ENCODE measurements at places on chromosomes 1 and 21. TPM values are rescaled to one million over a fixed set of nuclear protein-coding genes. Genes with fewer than 3 reads are reported as not detected.

GRCh38 chr1:5755552-5756125 is 236.6 kb downstream of the NPHP4 start:
- no peaks in the 10 kb centered on the region for H3K36me3 ChIP-seq
- no peaks in the 10 kb centered on the region for H3K27me3 ChIP-seq
- H3K4me1 ChIP-seq: no peaks in the 10 kb centered on the region
- H3K4me3 ChIP-seq: no peak overlapping the region
- no peak overlapping the region for H3K27ac ChIP-seq
- DNase-seq: no peak

- peaks cover 2% of the 10 kb centered on the region for H3K4me1 ChIP-seq
- H3K4me3 ChIP-seq: no peak overlapping the region
- H3K27ac ChIP-seq: no peak overlapping the region
- H3K36me3 ChIP-seq: no peaks in the 10 kb centered on the region
- H3K27me3 ChIP-seq: peaks cover 2% of the 10 kb centered on the region
Observed at GRCh38 chr1:203171341-203172183, 4.1 kb downstream of the MYBPH start.

ADGRL4 gene
- 12.3 TPM for polyA plus RNA-seq

DMBX1 gene
- polyA plus RNA-seq: 0.21 TPM

DNA sequence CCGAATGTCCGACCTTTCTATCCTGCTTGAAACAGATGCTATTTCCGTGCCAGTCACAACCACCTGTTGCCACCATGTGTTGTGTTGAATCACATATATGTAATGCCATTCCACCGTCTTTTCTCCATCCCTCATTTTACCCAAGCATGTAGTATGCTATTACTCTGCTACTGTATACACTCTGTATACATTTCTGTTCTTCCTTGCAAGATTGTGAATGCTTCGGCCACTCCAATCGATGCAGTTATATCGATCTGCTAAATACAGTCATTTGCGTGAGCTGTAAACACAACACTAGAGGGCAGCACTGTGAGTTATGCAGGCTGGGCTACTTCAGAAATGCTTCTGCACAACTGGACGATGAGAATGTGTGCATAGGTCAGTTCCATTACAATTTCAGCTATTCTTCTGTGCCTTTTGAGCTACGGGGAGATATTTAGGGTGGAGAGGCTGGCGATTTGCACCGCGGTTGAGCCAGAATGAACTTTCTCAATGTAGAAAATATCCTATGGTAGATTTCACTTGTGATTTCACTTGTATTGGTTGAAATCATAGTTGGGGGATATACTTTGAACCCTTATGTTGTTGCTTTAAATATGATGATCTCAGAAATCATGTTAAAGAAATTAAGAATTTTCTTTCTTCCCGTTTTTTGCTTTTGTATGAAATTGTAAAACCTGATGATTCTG is 289.8 kb downstream of the NTNG1 start:
- H3K27ac ChIP-seq: no peak overlapping the region
- H3K27me3 ChIP-seq: no peaks in the 10 kb centered on the region
- DNase-seq: peak; percentile 56
- H3K4me3 ChIP-seq: no peak overlapping the region
- no peaks in the 10 kb centered on the region for H3K36me3 ChIP-seq

GRCh38 chr1:154943649-154944400 is 7.3 kb upstream of the PMVK start:
- peaks cover 57% of the 10 kb centered on the region for H3K36me3 ChIP-seq
- peak overlapping the region; percentile 22 for H3K27ac ChIP-seq
- no peaks in the 10 kb centered on the region for H3K27me3 ChIP-seq
- DNase-seq: no peak
- H3K4me1 ChIP-seq: peaks cover 56% of the 10 kb centered on the region
- H3K4me3 ChIP-seq: no peak overlapping the region

NRAS gene
- polyA plus RNA-seq: 33.3 TPM

- peaks cover 27% of the 10 kb centered on the region for H3K36me3 ChIP-seq
- DNase-seq: no peak
- no peaks in the 10 kb centered on the region for H3K27me3 ChIP-seq
- H3K4me1 ChIP-seq: peaks cover 27% of the 10 kb centered on the region
- H3K4me3 ChIP-seq: no peak overlapping the region
- peak overlapping the region; percentile 49 for H3K27ac ChIP-seq
Observed at GRCh38 chr1:40057310-40058030, 16.9 kb downstream of the CAP1 start.

- no peaks in the 10 kb centered on the region for H3K4me1 ChIP-seq
- no peak overlapping the region for H3K4me3 ChIP-seq
- H3K27ac ChIP-seq: no peak overlapping the region
- H3K27me3 ChIP-seq: no peaks in the 10 kb centered on the region
- DNase-seq: no peak
- H3K36me3 ChIP-seq: no peaks in the 10 kb centered on the region
Observed at GRCh38 chr1:55827350-55827749, 612.2 kb upstream of the USP24 start.

CDC42BPA gene
- 3.7 TPM for polyA plus RNA-seq

SPATA1 gene
- 3.7 TPM for polyA plus RNA-seq

DNA sequence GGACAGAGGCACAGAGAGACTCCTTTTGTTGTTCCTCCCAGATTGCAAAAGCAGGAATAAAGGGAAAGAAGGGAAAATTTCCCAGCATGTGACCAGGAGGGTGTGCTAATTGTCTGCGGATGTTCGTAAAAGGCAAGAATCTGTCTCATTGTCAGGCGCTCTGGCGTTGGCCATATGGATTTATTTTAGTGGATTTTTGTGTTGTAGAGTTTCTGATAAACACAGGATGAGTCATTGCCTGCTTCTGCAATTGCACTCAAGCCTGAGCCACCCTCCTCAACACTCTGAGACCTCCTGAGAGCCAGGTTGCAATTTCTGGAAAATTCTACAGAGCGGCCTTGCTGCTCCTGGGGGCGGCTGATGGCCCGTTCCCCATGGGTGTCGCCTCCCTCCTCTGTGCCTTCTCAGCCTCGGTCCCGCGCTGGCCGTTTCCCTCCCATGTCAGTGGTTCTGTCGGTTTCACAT is 227.7 kb downstream of the KAZN start:
- H3K4me1 ChIP-seq: no peaks in the 10 kb centered on the region
- H3K27me3 ChIP-seq: no peaks in the 10 kb centered on the region
- no peak overlapping the region for H3K4me3 ChIP-seq
- no peak overlapping the region for H3K27ac ChIP-seq
- no peaks in the 10 kb centered on the region for H3K36me3 ChIP-seq

DNA sequence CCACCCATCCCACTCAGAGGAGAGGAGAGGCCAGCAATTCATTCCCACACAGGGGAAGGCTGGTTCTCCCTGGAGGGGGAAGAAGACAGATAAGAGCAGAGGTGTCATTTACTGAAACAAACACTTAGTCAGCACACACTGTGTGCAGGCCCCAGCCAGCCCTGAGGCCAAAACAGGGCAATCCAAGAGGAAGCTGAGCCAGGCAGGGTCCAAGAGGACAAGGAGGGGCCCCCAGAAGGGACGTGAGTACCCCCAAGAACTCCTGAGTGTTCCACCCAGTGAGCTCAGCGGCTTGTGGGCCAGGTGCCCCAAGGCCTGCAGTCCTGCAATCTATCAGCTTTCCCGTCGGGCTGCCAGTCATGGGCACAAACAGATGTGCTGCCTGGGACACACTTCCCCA is 15.8 kb downstream of the ADGRB2 start:
- H3K27ac ChIP-seq: no peak overlapping the region
- H3K4me1 ChIP-seq: peaks cover 11% of the 10 kb centered on the region
- DNase-seq: no peak
- H3K27me3 ChIP-seq: no peaks in the 10 kb centered on the region
- H3K36me3 ChIP-seq: peaks cover 17% of the 10 kb centered on the region

DNA sequence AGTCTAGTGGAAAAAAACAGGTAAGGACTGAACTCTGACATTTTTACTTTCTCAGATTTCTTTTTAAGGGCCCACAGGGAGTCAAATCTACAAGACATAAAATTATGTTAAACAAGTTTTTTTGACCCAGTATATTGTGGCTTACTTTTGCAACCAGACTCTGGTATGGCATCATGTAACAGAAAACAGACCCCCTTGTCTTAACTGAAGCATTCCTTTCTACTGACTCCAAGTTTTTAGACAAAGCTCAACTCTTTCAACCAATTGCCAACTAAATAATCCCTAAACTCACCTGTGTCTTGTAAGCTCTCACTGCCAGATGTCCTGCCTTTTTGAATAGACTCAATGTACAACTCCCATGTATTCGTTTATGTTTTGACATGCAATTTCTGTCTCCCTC is 64.3 kb downstream of the FASLG start:
- H3K4me1 ChIP-seq: peaks cover 4% of the 10 kb centered on the region
- H3K27ac ChIP-seq: no peak overlapping the region
- H3K4me3 ChIP-seq: no peak overlapping the region
- no peaks in the 10 kb centered on the region for H3K27me3 ChIP-seq
- no peaks in the 10 kb centered on the region for H3K36me3 ChIP-seq

RNF186 gene
- polyA plus RNA-seq: 0.34 TPM

ST6GALNAC5 gene
- polyA plus RNA-seq: 0.34 TPM

DNA sequence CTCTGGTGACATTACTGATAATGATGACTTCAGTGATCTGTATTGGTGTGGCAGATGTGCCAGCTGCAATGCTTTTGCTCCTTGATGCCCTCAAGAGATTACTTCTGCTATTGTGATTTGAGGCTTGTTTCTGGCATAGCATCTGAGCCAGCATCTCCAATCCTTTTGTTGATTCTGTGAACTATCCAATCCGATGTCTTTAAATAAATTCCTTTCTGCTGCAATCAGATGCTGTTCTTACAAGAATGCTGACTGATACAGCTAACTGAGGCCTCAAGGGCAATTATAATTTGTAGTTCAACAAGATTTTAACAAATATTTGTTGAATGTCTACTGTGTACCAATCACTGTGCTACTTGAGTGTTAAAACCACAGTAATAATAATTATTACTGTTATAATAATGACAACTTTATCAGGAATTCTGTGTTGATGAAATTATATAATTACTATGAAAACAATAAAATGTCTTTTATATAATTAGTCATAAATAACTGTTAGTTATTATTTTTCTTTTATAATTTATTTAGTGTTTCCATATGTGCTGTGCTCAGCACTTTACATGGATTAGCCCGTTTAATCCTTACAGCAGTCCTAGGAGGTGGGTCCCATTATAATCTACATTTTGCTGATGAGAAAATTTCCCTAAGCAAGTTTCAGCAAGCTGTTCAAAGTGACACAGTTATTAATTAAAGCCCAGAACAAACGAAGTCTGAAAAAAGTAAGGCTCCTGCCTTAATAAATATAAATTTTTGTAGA is 308.2 kb downstream of the BRINP3 start:
- no peaks in the 10 kb centered on the region for H3K36me3 ChIP-seq
- no peaks in the 10 kb centered on the region for H3K27me3 ChIP-seq
- H3K27ac ChIP-seq: no peak overlapping the region
- no peak overlapping the region for H3K4me3 ChIP-seq
- DNase-seq: no peak
- H3K4me1 ChIP-seq: no peaks in the 10 kb centered on the region

- no peaks in the 10 kb centered on the region for H3K4me1 ChIP-seq
- no peak for DNase-seq
- no peaks in the 10 kb centered on the region for H3K27me3 ChIP-seq
- no peaks in the 10 kb centered on the region for H3K36me3 ChIP-seq
Observed at GRCh38 chr1:203479646-203480045, 4.0 kb downstream of the PRELP start.

DNA sequence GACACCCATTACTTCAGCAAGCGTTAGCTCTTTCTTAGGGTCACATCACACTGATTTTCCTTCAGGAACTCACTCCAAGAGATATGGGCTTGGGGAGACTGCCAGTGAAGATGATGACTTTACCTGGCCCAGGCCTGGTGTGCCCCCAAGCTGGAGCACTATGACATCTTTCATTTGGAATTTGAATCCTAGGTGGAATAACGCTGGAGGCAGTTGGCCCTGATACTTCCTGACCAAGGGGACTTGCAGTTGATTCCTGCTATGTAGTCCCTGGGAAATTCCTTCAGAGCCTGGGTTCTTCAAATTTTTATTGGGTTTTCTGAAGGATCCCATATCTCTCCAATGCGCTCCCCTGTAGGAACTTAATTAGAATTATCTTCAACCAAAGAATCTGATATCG is 114.9 kb upstream of the GUCA2B start:
- no peak overlapping the region for H3K27ac ChIP-seq
- H3K36me3 ChIP-seq: no peaks in the 10 kb centered on the region
- H3K27me3 ChIP-seq: peaks cover 3% of the 10 kb centered on the region

- H3K4me3 ChIP-seq: no peak overlapping the region
- no peak overlapping the region for H3K27ac ChIP-seq
- no peak for DNase-seq
- H3K36me3 ChIP-seq: no peaks in the 10 kb centered on the region
Observed at GRCh38 chr1:218573925-218574324, 228.8 kb downstream of the TGFB2 start.

DNA sequence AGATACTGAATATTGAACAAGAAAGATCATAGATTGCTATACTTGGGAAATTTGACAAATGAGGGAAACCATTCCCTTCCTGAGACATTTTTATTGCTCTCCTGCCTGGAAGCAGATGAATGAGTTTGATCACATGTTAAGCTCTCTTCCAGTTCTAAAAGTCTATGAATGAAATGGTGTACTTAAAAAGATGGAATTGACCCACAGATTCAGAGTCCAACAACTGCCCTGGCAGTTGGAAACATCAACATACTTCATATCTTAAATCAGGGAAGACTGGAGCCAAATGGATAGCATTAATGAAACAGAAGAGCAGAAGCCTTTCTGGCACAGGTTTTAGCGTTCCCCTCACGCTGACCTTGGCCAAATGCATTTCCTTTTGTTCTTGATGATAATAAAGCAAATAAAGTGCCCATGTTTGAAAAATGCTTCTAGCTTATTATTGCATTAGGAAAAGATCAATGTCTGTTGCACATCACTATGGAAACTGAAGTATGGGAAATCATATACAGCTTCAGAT is 142.6 kb downstream of the ESRRG start:
- no peak for DNase-seq
- H3K27ac ChIP-seq: no peak overlapping the region
- H3K36me3 ChIP-seq: no peaks in the 10 kb centered on the region
- no peaks in the 10 kb centered on the region for H3K4me1 ChIP-seq

DNA sequence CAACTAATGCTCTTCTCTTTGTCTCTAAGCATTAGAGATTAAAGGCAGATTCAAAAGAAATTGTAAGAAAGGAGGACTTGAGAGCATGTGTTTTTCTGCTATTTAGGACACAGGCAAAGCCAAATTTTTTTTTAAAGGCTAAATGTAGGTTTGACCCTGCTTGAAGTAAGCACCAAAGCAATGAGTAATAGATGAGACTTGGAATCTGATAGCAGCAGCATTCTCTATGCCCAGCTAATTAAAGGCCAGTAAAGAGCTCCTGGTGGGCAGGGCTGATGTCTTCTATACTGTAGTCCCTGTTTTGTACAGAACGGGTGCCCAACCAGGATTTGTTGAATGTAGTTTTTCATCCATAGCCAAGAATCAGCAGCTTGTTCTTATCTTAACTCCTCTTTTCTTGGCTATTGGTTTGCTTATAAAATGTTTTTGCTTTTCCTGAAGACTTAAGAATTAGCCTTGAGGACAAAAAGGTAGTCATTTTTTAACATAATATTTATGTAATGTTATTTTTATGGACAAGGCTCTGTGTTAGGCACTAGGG is 179.6 kb downstream of the LMO4 start:
- H3K4me1 ChIP-seq: no peaks in the 10 kb centered on the region
- DNase-seq: no peak
- H3K4me3 ChIP-seq: no peak overlapping the region
- no peaks in the 10 kb centered on the region for H3K27me3 ChIP-seq
